Heart right ventricle (tissue), 16 donors: ENCODE measurements at places on chromosomes 3 and 15. TPM values are rescaled to one million over a fixed set of nuclear protein-coding genes. Genes with fewer than 3 reads are reported as not detected.

DNA sequence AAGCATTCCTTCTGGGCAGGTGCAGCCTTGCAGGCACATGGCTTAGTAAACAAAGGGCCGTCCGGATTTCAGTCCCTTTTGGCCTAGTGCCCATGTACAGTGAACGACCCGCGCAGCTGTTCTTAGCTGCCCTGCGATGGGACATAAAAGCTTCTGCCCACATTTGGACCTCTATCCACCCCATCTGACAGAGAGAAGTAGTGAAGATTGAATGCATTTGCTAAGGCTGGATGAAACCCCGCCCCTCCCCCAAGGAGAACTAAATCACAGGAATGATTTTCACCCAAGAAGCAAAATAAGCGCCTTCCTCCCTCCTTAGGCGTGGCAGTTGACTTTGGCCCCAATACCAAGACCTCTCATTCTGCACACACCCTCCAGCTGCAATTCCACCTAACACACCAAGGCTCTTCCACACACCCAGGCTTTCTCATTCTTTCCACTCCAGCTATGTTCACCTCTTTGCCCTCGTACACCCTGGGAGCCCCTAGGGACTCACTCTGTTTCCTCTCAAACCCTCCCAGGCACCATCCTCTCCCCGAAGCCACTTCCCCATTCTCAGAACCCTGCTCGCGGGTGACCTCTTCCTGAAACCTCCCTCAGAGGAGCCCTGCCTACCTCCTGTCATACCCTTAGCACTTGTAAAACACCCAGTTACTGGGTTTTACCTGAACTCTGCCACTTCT, 14.1 kb upstream of the HRH1 start:
- DNase-seq, result no peak

DNA sequence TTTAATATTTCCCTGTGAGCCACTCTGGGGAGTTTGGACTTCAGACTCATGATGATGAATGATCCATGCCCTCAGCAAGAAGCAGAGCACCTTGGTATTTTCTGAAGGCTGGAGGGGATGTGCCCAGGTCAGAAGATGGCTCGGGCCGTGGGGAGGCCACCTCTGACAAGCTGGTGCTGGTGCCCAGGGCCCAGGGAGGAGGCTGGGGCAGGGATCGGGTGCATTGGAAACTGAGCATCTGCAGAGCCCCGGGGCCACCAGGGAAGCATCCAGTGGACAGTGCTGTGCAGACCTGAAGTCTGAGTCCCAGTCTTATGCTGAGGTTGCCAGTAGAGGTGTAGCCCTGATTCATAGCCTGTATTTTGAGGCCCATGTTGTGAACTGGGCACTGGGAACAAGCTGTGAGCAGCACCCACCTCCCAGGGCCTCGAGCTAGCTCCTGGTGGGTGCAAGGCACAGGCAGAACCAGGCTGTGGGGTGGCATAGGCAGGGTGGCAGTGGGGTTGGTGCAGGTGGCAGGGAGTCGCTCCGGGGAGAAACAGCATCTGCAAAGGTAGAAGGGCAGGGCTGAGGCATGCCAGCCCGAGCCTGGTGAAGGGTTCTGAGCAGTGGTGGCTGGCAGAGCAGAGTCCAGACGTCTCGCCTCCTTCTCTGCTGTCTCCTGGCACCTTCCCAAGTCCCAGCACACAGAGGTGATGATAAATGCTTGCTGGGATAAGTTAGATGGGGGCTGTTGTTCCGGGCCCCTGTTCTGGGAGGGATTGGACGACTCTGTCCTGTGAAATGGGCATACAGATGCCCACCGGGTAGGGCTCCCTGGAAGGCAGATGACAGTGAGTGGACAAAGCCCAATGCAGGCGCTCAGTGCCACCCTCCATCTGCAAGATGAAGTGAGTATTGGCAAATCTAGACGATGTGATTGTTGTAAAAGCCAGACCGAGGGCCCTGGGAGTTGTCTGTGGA, 10.6 kb downstream of the DNAJB8 start:
- no peak for DNase-seq

- no peak for DNase-seq
Observed at GRCh38 chr3:53147151-53147902, 13.7 kb upstream of the PRKCD start.

DNA sequence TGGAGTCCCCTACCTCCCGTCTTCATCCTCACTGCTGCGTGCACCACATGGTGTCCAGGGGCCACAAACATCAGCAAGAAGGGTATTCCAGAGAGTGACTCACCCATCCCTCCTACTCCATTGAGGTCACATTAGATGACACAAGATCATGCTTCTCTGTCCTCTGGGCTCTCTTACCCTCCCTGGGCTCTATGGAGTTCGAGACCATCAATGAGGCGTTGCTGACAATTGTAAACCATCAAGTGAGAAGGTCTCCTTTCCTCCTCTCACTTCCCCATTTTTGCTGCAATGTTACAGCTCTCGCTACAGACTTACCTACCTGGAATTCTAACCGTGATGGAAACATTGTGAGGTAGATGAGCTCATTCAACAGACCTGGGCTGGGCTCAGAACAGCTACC, 51.7 kb downstream of the HMCES start:
- no peak for DNase-seq

DNA sequence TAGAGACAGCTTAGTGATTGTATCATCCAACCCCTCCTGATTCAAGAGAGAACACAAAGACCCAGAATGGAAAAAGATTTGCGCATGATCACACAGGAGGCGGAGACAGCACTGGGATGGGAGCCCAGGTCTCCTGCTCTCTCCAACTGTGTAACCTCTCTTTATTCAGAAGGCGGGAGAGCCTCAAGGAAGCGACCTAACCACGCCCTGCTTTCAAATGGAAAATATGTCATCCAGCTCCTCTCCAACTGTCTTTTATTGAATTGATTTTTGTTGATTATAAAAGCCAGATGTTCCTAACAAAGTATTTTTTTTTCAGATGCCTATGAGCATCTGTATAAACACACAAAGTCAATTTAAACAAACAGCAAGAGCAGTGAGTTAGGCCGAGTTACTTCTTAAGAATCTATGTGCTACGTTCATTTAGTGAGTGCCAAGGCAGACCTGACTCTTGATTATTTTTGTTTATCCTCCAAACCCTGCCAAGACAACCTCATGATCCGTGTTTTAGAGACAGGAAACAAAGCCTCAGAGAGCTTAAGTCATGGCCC, 74.5 kb downstream of the BFSP2 start:
- peak; percentile 57 for DNase-seq

GRCh38 chr3:146279951-146280350, 29.0 kb upstream of the PLSCR4 start:
- no peak for DNase-seq

DNA sequence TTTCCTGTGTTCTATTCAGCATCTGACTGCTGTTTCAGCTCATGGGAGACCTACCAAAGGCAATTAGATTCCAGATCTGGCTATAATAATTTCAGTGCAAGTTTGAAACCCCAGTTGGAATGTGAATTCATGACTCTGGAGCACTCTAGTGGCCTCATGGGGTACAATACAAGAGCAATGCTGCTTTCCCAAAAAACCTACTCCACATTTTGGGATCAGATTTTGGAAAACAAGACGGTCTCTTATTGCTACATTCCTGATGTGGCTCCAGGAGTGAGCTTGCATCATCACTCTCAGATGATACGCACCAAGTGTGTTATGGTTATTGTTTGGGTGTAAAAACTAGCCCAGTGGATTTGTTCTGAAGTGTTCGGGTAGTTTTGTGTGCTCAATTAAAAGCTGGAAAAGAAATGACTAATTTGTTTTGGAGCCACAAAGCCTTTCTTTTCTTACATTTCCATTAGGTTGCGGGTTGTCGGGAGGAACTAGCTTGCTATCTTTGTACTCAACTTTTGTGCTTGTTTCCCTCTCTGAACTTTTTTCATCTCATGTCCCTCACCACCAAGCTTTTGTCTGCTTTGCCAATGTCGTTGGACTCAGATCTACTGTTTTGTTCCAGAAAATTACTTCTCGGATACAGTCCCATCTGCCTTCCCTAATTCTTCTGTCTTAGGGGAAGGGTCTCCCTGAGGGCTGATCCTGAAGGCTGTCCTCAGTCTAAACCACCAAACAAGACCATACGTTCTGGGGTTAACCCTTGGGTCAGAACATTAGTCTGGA, 272.1 kb downstream of the BBX start:
- DNase-seq, result no peak

The STAC gene
- total RNA-seq, result 1.3 TPM

The BFSP2 gene
- not detected for total RNA-seq
